Ascending aorta (tissue), 2 donors: ENCODE measurements at places on chromosomes 5 and 9. TPM values are rescaled to one million over a fixed set of nuclear protein-coding genes. Genes with fewer than 3 reads are reported as not detected.

- DNase-seq = no peak
- H3K4me1 ChIP-seq = no peaks in the 10 kb centered on the region
- H3K4me3 ChIP-seq = no peak overlapping the region
- no peaks in the 10 kb centered on the region for H3K36me3 ChIP-seq
Measured at GRCh38 chr5:760363-761058, 24.0 kb downstream of the ZDHHC11B start.

DNA sequence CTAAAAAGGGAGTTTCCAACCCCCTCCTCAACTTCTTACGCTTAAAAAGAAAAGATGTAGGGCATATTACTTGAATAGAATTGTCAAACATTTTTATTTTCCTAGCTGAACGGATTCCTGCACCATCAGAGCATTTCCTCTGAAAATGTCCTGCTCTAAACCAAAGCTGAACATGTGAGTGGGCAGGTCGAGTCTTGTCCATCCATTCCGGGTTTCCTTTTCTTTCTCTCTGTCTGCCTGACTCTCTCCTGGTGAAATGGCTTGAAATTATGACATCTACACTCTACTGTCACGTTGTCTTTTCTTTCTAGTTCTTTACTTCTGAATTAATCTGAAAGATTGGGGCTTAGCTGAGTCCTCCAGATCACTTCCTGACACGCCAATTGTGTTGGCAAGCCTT lies 39.2 kb upstream of the PTPN3 start:
- no peaks in the 10 kb centered on the region for H3K36me3 ChIP-seq
- H3K4me3 ChIP-seq = no peak overlapping the region
- H3K4me1 ChIP-seq = no peaks in the 10 kb centered on the region
- no peak overlapping the region for H3K27ac ChIP-seq
- DNase-seq = no peak
- no peaks in the 10 kb centered on the region for H3K27me3 ChIP-seq

DNA sequence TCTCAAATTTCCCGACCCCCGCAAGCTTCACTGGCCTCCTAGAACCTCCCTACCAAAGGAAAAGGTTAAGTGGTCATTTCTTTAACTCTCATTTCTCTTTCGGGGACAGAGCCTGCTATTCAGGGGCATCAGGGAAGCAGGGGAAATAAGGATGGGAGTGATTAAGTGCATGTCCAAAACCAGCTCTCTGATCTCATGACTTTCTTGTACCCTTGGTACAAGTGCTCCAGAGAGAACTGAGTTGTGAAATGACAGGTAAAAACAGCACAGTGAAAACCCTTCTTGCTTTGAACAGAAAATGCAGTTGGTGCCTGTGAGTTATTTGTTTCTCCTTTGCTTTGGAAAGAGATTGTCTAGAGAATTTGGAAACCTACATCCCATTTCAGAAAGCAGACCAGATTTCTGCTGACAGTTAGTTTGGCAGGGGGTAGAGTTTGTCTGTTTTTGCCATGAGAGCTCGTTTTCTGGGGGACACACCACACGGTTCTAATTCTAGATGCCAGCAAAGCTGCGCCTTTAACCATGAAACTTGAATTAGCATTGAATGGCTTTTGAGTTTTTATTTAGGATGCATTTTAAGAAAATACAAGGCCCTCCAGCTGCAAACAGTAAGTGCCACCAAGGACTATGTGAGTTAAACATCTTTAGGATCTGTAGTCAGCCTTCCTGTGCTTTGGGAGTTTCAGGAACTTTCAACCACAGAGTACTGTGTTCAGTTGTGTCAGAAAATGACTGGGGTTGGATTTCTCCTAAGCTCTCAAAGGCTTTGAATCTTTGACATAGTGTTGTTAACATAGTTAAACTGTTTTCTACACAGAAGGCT lies 161.7 kb upstream of the LHFPL2 start:
- H3K4me1 ChIP-seq = no peaks in the 10 kb centered on the region
- H3K4me3 ChIP-seq = no peak overlapping the region
- no peaks in the 10 kb centered on the region for H3K27me3 ChIP-seq
- DNase-seq = no peak
- H3K36me3 ChIP-seq = no peaks in the 10 kb centered on the region

DNA sequence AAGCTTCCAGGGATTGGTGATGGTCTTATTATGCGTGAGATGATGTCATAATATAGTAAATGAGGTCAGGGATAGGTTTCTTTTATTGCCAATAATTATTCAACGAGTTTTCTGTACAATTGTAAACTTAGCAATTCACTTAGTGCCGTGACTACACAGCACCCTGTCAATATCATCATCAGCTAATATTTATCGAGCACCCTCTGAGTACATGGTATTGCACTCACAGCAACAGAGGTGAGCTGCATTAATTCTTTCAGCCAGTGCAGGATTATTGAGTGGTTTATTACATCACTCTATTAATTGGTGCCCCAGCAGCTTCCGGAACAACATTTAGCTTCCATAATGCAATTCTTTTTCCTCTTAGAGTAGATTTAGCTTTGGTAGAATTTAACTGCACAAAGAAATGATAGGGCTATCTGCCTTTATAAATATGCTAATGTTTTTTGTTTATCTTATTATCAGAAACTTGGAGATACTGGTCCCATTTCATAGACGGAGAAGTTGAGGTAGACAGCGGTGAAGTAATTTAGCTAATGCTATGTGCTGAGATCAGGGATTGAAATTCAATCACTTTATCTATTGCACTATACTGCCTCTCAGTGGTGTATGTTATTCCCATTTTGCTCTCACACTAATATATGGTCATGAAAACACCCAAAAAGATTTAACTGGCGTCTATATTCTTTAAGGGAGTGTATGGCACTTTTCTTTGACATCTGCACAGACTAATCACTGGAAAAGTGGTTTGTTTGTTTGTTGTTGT lies 726.1 kb upstream of the WWC1 start:
- H3K4me1 ChIP-seq = no peaks in the 10 kb centered on the region
- no peak overlapping the region for H3K27ac ChIP-seq
- H3K27me3 ChIP-seq = no peaks in the 10 kb centered on the region
- no peaks in the 10 kb centered on the region for H3K36me3 ChIP-seq
- no peak for DNase-seq

GRCh38 chr9:108244686-108245085 lies 611.1 kb downstream of the ACTL7B start:
- H3K36me3 ChIP-seq = no peaks in the 10 kb centered on the region
- no peak overlapping the region for H3K27ac ChIP-seq
- no peak for DNase-seq
- H3K4me1 ChIP-seq = no peaks in the 10 kb centered on the region

GRCh38 chr5:96893342-96893741 lies 17.0 kb downstream of the ERAP2 start:
- H3K27me3 ChIP-seq = no peaks in the 10 kb centered on the region
- H3K36me3 ChIP-seq = no peaks in the 10 kb centered on the region
- H3K4me3 ChIP-seq = no peak overlapping the region
- H3K4me1 ChIP-seq = no peaks in the 10 kb centered on the region

DNA sequence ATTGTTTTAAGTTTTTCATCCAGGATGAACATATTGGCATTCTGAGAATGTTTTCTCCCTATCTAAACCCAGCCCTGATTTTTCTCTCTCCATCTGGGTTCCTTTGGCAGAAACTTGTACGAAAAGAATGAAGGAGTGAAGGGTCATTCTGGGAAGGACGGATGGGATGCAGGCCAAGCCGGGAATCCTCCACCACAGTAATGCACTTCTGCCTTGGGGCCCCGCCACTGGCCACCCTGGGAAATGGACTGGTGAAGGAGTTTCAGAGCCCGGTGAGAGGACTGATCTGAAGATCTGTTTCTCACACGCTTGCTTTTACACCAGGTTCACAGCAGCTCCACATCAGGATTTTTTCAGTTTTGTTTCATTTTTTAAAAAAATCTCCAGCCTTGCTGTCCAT lies 554.8 kb downstream of the BNC2 start:
- peaks cover 7% of the 10 kb centered on the region for H3K4me1 ChIP-seq
- H3K4me3 ChIP-seq = no peak overlapping the region
- no peak overlapping the region for H3K27ac ChIP-seq
- H3K36me3 ChIP-seq = no peaks in the 10 kb centered on the region
- DNase-seq = no peak

DNA sequence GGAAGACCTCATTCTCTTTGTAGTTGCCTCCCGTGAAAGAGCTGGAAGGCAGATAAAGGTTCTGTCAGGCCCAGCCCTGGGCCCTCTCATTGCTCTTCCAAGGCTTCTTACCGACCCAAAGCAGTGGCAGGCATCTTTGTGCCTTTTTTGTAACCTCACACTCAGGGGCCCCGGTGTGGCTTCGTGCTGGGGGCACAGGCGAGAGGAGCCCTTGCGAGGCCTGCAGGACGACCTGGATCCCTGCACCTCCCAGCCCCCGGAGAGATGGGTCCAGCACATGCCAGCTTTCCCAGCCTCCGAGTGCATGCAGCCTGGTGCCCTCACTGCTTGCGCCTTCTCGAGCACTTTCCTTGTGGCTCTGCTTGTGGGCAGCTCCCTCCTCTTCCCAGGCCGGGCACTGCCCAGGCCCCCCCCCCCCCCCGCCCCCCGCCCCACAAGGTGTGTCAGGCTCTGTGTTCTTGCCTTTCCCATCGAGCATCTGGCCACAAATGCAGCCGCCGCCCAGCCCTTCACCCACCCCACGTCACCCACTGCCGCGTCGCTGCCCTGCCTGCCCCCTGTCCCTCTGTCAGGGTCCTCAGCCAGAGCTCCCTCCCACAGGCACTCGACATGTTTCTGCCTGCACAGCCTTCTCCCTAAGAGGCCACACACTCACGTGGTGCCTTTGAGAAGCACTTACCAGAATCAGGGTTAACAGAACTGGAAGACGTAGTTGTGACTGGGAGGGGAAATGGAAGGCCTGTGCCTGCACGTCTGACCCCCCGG lies 63.7 kb upstream of the CACNA1B start:
- no peak for DNase-seq
- no peaks in the 10 kb centered on the region for H3K4me1 ChIP-seq
- peaks cover 74% of the 10 kb centered on the region for H3K36me3 ChIP-seq
- no peaks in the 10 kb centered on the region for H3K27me3 ChIP-seq
- H3K27ac ChIP-seq = no peak overlapping the region
- no peak overlapping the region for H3K4me3 ChIP-seq

DNA sequence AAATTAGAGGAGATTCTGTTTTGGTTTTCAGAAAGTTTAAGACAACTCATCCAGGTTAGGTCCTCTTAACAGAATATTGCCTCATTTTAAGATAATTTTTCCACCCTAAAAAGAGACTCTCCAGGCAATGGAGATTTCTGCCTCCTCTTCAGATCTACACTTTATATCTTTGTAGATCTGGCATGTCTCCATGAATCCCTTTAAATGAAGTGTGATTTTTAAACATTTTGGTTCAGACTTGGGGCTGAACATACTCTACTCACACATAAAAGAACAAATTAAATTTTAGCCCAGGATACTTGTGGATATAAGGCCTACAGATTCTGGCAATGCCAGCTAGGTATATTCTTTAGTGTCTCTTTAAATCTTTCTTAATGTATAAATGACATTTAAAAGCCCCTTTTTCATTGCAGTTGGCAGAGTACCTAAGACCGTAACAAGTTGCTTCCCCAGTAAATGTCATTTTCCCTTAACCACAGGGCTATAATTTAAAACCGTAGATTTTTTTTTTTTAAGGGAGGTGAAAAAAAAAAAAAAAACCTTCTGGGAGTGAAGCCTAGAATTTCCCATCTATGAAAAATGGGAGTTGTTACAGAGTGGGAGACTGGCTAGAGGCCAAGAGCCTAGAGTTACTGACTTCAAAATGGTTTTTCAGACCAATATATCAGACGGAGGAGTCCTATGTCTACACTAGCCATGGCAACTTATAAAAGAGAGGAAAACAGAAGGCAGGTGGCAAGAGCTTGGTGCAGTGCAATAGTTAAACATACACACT lies 207.8 kb upstream of the TARS1 start:
- no peak overlapping the region for H3K27ac ChIP-seq
- no peaks in the 10 kb centered on the region for H3K36me3 ChIP-seq
- no peak overlapping the region for H3K4me3 ChIP-seq

GRCh38 chr5:71810023-71810422 lies 90.9 kb downstream of the CARTPT start:
- H3K4me3 ChIP-seq = peak overlapping the region; percentile 33
- H3K36me3 ChIP-seq = no peaks in the 10 kb centered on the region
- peaks cover 26% of the 10 kb centered on the region for H3K4me1 ChIP-seq

DNA sequence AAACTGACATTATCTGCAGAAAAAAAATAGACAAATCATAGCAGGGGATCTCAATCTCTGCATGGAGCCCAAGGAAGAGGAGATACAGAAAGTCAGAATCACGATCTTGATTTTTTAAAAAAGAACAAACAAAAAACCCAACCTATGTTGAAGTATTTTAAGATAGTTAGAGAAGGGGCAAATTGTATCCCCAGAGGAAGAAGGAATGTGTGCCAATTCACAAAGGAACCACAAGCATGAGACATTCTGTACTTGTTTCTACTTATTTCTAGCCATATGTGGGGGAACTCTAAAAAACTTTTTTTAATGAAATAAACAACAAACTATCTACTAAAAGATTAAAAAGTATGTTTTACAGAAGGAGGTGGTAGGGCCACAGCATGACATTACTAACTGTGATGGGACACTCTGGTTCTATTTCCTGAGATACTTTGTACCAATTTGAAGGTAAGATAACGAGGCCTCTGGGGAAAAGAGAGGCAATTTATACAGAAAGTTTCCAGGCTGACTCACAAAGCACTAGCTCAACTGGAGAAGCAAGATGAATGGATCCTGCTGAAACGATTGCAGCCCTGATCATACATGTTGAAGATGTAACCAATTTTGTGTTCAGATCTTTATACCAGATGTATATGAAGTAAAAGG lies 22.5 kb downstream of the RANBP3L start:
- H3K36me3 ChIP-seq = no peaks in the 10 kb centered on the region
- no peaks in the 10 kb centered on the region for H3K27me3 ChIP-seq
- H3K4me1 ChIP-seq = no peaks in the 10 kb centered on the region

Gene ENTREP1
- total RNA-seq = 4.2 TPM

DNA sequence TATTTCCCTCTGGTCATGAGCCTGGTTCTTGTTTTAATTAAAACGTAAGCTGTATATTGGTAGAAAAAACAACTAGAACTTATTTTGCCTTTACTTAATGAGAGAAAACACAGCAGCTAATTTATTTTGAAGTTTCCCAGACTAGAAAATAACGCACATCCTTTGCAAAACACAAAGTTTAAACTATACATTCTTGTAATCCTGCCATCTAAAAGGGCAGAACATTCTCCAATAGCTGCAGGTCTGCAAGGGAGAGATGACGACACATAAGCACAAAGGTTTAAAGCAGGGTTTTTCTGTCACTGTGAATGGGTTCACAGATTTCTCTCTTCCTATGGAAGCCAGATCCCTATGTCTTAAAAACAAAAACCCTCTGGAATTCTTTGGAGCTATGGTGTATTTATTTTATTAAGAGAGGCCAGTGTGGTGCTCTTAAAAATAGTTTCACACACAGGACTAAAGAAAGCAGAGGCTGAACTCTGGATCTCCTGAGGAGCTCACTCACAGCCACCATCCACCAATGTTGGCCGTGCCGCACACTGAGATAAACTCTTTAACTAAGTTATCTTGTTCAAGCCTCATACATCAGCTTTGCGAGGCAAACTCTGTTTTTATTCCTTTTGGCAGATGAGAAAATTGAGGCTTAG lies 82.4 kb downstream of the SNCAIP start:
- no peak for DNase-seq
- no peak overlapping the region for H3K27ac ChIP-seq
- no peaks in the 10 kb centered on the region for H3K36me3 ChIP-seq
- no peak overlapping the region for H3K4me3 ChIP-seq
- H3K27me3 ChIP-seq = no peaks in the 10 kb centered on the region
- H3K4me1 ChIP-seq = no peaks in the 10 kb centered on the region

GRCh38 chr9:99138424-99139284 lies 33.7 kb downstream of the TGFBR1 start:
- no peaks in the 10 kb centered on the region for H3K27me3 ChIP-seq
- peaks cover 14% of the 10 kb centered on the region for H3K36me3 ChIP-seq
- H3K4me3 ChIP-seq = no peak overlapping the region
- H3K4me1 ChIP-seq = no peaks in the 10 kb centered on the region
- no peak overlapping the region for H3K27ac ChIP-seq
